Glomerular endothelial cell (primary cell): ENCODE measurements at places on chromosomes 3 and 15.

DNA sequence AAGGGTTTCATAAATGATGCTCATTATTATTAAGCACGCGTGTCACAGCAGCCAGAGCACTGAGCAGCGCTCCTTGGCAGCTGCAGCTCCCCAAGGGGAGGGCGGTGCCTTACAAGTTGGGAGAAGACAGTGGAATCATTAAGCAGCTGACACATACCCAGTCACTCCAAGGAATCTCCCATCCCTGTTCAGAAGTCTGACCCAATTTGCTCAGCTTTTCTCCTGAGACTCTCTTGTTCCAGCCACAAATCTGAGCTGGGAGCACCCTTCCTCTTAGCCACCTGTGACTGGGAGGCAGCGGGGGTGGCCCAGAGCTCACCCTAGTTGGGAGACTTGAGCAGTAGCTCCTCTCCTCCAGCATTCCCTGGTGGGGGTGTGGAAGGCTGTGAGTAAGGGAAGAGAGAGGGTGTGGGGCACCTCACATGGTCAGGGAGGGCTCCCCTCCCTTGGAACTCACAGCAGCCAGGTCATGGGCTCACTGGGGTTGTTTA is 64.3 kb downstream of the DUT start:
- DNase-seq = no peak

GRCh38 chr15:100463515-100463914 is 65.2 kb downstream of the CERS3 start:
- no peak for DNase-seq

GRCh38 chr15:89308236-89308635 is 26.4 kb downstream of the POLG start:
- no peak for DNase-seq

GRCh38 chr3:39013921-39014509 is 37.7 kb downstream of the SCN11A start:
- DNase-seq = no peak

DNA sequence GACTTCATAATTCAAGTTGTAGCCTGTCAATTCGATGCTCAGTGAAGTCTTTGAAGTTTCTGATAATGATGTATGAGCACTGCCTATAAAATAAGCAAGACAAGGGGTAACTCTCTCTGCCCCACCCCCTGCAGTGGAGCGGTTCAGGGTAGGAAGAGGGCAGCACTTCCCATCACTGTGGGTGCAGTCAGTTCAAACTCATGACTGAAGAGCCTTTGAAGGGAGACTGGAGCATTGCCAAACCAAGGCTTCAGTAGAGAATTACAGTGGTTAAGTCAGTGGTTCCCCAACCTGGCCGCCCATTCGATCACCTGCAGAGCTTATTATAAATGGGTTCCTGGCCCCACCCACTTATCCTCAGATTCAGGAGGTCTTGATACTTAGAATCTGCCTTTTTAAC is 190.6 kb downstream of the SHQ1 start:
- no peak for DNase-seq

- no peak for DNase-seq
Observed at GRCh38 chr15:95267481-95267880, 1036.1 kb downstream of the MCTP2 start.

DNA sequence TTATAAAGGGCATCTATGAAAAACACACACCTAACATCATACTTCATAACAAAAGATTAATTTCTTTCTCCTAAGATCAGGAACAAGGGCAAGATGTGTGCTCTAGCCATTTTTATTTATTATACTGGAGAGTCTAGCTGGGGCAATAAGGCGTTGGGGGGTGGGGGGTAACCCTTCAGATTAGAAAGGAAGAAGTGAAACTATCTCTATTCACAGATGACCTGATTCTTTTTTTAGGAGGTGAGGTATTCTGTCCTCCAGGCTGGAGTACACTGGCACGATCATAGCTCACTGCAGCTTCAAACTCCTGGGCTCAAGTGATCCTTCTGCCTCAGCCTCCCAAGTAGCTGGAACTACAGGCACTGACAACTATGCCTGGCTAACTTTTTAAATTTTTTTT is 89.5 kb upstream of the MANF start:
- DNase-seq = no peak

GRCh38 chr3:32219537-32219936 is 18.9 kb upstream of the CMTM8 start:
- no peak for DNase-seq

GRCh38 chr15:98518823-98519561 is 129.3 kb upstream of the IGF1R start:
- peak; percentile 47 for DNase-seq

DNA sequence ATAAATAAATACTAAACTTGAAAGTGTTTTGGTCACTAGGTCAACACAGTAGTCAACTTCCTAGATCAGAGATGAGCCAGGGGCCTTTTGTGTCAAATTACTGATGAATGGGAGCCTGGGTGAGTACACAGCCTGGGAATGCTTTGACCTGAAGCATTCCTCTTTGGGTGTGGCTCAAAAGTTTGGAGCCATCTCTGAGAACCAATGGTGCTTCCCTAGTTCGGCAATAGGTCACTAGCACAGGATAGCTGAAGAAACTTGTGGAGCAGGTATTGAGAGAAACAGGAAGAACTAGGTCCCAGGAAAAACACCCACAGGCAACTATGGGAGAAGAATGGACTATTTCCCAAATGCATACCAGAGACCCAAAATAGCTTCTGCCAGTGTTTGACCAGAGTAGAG is 56.6 kb upstream of the PLXND1 start:
- no peak for DNase-seq

DNA sequence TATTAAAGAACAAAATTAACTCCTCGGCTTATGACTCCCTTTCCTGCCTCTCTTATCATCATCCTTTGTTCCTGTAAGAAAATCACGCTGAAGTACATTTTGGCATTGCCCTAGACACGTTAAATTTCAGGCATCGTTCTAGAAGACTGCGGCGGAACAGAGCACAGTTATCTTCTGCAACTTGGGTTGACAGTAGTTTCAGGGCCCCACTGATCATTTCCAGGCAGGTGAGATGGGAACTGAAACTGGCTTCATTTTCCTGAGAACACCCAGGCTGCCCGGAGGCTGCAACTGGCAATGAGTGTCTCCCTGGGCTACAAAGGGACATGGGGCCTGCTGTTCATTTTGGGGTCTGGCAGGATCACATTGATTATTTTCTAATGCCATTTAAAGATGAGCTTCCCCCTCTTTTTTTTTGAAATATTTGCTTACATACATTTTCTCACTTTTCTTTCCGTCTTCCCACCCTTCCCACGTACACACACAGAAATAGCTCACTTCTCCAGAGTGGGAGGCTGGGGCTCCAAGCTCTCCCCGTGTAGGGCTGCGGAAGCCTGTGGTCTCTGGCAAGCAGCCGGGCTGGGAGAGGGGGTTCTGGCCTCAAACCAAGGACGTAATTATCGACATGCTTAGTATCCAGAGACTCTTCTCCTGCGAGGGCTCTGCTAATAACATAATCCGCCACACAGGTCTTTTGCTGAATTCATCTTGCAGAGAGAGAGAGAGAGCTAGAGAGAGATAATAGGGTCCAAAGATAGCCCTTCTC is 267.4 kb downstream of the ABHD5 start:
- DNase-seq = no peak
